NCI-H2029 treated with DMSO at 0.1 percent for 48 hours (cell line): ENCODE measurements at places on chromosomes 5 and 9.

GRCh38 chr9:69818750-69819345 is 1.8 kb upstream of the CFAP95 start:
- DNase-seq: no peak

DNA sequence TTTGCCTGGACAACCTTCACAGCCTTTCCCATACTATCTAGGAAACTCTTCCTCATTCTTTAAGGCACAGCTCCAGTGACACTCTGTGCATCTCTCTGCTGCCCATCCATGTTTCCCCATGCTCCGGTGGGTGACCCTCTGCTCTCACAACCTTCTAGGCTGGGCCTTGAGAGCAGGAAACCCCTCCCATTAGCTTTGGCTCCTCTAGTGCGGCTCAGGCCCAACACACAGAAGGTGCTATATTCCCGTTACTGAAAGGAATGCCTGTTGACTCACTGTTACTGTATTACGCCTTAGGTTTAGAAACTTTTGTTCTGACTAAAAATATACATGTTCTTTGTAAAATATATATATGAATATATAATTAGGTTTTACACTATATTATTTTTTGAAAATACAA is 8.1 kb upstream of the CCL28 start:
- DNase-seq: no peak

GRCh38 chr5:172850454-172850797 is 16.4 kb downstream of the ERGIC1 start:
- DNase-seq: no peak

GRCh38 chr5:128870373-128870772 is 94.9 kb upstream of the SLC27A6 start:
- DNase-seq: no peak

GRCh38 chr9:3968891-3969290 is 331.0 kb downstream of the GLIS3 start:
- no peak for DNase-seq

GRCh38 chr5:77644371-77645157 is 6.1 kb upstream of the OTP start:
- DNase-seq: peak; percentile 15

DNA sequence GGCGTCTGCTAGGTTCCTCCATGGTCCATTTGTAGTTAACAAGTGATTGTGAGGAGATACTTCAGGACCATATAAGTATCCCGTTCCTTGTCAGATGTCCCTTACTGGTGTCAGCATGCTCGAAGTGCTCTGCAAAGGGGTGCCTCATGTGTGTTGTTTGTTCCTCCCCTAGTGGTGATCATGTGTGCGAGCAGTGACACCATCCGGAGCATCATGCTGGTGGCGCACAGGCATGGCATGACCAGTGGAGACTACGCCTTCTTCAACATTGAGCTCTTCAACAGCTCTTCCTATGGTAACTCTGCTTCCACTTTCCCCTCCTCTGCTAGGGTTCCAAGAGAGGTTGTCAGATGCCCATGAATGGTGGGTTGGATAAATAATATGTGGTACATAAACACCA is 13.4 kb downstream of the NPR3 start:
- no peak for DNase-seq

- no peak for DNase-seq
These were observed 207.8 kb downstream of the SEMA5A start for GRCh38 chr5:9337928-9338595.

DNA sequence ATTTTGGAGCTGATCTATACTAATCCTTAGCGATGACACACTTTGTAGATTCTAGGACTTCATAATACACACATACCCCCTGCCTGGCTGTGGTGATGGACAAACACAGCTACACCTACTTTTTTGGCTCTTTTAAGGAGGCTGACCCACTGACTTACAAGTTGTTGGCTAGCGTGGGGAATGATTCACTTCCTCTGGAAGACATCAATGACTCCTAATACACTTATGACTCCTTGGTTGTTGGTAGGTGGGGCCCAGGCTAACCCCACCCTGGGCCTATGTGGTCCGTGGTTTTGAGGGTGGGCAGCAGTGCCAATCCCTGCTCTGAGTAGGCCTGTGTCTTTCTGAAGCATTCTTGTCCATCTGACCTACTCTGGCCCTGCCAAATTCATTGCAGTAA is 144.4 kb downstream of the SLC12A2 start:
- no peak for DNase-seq

DNA sequence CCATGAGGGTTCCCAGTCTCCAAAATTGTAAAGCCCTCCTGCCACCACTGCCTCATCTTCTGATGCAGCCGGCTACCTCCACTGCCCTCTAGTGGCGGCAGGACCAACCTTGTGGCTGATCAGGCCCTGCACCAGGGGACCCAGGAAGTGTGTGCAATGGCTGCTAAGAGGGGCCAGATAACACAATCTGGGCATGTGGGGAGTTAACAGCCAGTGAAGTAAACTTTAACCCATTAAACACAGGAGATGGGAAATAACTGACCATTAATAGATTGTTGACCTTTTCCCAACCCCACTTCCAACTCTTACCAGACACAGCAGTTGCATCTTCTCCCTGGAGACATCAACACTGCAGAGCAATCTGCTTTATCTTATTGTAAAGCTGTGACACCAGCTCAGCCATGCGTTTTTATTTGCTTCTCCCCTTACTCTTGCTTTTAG is 63.3 kb downstream of the FREM1 start:
- DNase-seq: no peak

DNA sequence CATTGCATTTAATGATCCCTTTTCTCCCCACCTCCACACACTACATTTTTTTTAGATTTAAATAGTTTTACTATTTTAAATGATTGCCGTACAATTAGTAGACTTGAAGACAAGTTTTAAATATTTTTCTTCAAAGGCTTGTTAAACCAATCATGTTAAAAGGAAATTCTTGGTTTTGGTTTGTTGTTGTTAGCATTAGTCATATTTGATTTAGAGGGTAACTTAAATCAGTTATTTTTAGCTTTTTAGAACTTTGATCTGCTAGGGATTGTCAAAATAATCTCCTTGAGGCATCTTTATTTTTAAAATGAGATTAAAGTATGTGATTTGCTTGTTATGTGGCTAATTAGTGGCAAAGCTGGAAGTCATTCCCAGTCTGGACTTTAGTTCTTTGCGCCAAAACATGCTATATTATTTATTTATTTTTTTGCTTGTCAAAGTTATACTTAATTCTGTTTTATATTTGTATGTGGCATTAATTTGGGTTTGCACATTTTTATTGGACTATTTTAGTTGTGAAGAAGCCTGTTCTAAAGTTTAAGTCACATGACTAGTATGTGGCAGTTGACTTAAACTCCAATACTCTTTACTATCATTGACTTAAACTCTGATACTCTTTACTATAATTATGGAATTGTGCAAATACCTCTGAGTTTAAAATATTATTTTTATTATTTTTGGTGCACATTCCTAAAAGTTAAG is 14.7 kb downstream of the ITGA1 start:
- DNase-seq: no peak

GRCh38 chr9:128286440-128286839 is 10.4 kb downstream of the SWI5 start:
- DNase-seq: peak; percentile 14

GRCh38 chr5:72126796-72127195 is 19.5 kb downstream of the MAP1B start:
- DNase-seq: no peak

- DNase-seq: no peak
These were observed 108.8 kb downstream of the NIPBL start for GRCh38 chr5:36985387-36985786.

- DNase-seq: no peak
These were observed 171.3 kb downstream of the SLC28A3 start for GRCh38 chr9:84169240-84169639.

DNA sequence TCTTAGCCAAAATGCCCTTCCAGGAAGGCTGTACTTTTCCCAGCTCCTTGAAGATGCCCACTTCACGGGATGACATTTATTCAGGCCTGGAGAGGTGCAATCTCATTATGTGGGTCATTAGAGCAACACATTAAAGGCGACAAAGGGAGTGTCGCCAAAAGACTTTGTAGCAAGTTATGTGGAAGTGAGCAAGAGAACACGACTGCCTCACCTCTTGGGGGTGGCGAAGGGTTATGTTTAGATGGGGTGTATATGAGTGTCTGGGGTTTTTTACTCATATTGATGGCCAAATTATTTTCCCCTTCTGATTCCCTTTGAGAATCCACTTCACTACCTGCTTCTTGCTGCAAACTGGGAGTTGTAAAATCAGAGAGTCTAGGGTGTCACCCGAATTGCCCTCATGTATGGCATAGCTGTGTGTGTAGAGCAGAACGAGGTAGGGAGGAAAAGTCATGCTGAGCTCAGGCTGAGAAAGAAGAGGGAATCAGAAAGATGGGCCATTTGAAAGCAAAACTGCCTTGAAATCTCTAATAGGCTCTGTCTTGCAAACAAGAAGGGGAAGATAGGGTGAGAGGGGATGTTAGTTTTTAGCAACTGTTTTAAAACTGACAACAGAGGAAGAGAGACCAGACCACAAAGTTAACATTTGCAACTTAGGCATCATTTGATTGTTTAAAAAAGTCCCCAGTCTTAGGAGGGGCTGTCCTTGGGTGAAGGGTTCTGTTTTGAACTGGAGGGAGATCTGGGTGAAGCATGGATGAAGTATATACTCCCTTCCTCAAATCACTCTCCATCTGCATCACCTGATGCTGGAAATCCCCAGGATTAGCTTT is 97.1 kb upstream of the IL12B start:
- DNase-seq: no peak

GRCh38 chr5:7663808-7664207 is 187.1 kb downstream of the CFAP90 start:
- DNase-seq: no peak

- DNase-seq: no peak
These were observed 159.5 kb upstream of the GRAMD2B start for GRCh38 chr5:126263591-126264184.
